ENCODE measurements at places on chromosomes 3 and 15. TPM values are rescaled to one million over a fixed set of nuclear protein-coding genes. Genes with fewer than 3 reads are reported as not detected.

The POLQ gene
- total RNA-seq: 1.0 TPM

The GOLGA8T gene
- total RNA-seq: not detected

The TJP1 gene
- 98.8 TPM for total RNA-seq

The PRSS50 gene
- total RNA-seq: not detected

The MAP1A gene
- under 0.01 TPM for total RNA-seq

The CCR3 gene
- 0.07 TPM for total RNA-seq

The CLRN1 gene
- not detected for total RNA-seq

The DNAJC13 gene
- total RNA-seq: 40.0 TPM

The CLASP2 gene
- 69.5 TPM for total RNA-seq

The GABRG3 gene
- total RNA-seq: not detected

The P2RY1 gene
- total RNA-seq: 22.2 TPM

The ERC2 gene
- 0.34 TPM for total RNA-seq

The GOLGA8R gene
- total RNA-seq: 1.6 TPM

The SPINK8 gene
- not detected for total RNA-seq

The DPP8 gene
- 50.5 TPM for total RNA-seq

The TNFAIP8L3 gene
- total RNA-seq: 4.1 TPM

The SEMA5B gene
- 0.34 TPM for total RNA-seq

The HESX1 gene
- total RNA-seq: 0.43 TPM

The CCDC39 gene
- total RNA-seq: under 0.01 TPM

The MORC1 gene
- not detected for total RNA-seq

The KNG1 gene
- total RNA-seq: not detected

The TIMP4 gene
- total RNA-seq: 1.4 TPM

The ADGRG7 gene
- not detected for total RNA-seq

The SNTN gene
- total RNA-seq: not detected

The SERPINI2 gene
- not detected for total RNA-seq

The GMPS gene
- total RNA-seq: 28.0 TPM

The SYNPR gene
- total RNA-seq: not detected

The TERC gene
- total RNA-seq: 32.6 TPM

The CCR2 gene
- under 0.01 TPM for total RNA-seq

The SH2D7 gene
- total RNA-seq: not detected

The ST8SIA2 gene
- not detected for total RNA-seq

The MINAR1 gene
- 0.34 TPM for total RNA-seq

The STARD9 gene
- 1.9 TPM for total RNA-seq

The ABHD14A gene
- 2.5 TPM for total RNA-seq

The KLHL6 gene
- not detected for total RNA-seq

The GOLGA6L10 gene
- total RNA-seq: 1.4 TPM

The ARHGAP31 gene
- 0.85 TPM for total RNA-seq

The CIP2A gene
- 1.4 TPM for total RNA-seq

The ARGFX gene
- not detected for total RNA-seq

The CNTN4 gene
- not detected for total RNA-seq

The PROS1 gene
- total RNA-seq: 19.1 TPM
